HuH-7 (cell line): ENCODE measurements at places on chromosomes 6 and 20.

- DNase-seq = no peak
These were observed 5.7 kb downstream of the STXBP5 start for GRCh38 chr6:147209762-147210449.

- no peak for DNase-seq
These were observed 54.2 kb downstream of the HIVEP1 start for GRCh38 chr6:12066297-12066696.

- no peak for DNase-seq
These were observed 56.5 kb upstream of the ADGRF1 start for GRCh38 chr6:47098570-47098993.

GRCh38 chr6:105164418-105164817 lies 15.4 kb downstream of the POPDC3 start:
- no peak for DNase-seq

GRCh38 chr20:62979310-62979709 lies 26.8 kb downstream of the SLC17A9 start:
- DNase-seq = no peak

DNA sequence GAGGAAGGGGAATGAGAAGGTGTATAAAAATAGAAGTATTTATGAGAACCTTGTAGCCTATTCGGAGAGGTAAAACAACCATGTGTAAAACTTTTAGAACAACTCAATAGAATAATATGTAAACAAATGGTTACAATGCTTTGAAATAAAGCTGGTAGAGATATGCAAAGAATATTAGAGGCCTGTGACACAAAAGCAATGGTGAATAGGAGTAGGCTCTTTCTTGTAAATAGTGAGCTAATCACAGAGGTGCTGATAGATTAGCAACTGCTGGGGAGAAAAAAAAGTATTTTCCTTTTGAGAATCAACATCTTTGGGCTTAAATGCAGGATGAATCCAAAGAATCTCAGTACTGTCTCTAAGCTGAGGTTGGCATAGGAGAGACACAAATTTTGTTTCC lies 7.0 kb downstream of the TMEM200A start:
- DNase-seq = no peak

DNA sequence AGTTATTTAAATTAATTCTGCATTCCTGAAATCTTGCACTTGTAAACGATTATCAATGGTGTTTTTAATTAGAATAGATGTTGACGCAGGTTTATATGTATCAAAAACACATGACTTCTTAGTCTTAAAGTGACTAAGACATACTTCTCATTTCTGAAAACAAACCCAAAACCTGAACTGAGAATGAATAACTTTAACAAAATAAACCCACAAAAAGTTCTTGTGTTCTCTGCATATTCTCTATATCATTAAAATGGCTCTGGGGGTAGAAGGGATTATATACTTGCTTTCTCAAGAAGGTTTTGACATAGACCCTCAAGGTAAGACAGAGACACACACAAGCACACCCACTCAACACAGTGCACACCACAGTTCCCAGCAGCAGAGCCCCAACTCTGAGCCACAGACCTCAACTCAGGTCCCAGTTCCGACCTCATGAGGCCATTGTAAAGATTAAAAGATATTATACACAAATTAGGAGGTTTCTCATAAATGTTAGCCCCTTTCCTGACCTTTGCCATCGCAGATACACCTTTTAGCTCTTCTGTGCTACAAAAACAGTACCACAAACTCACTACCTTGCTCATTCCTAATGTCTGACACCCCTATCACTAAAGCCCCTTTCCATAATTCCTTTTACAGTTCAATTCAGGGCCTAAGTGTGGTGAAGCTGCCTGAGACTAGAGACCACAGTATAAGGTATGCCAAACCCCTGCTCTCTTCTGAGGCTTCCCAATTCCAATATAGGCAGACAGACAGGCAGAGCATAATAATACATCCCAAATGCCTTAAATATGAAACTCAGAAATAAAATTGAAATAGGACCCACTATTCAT lies 267.8 kb downstream of the PTPRK start:
- DNase-seq = no peak

GRCh38 chr6:77638129-77638830 lies 14.6 kb upstream of the MEI4 start:
- DNase-seq = no peak
